AG04450 (cell line): ENCODE measurements at places on chromosomes 3 and 15. TPM values are rescaled to one million over a fixed set of nuclear protein-coding genes. Genes with fewer than 3 reads are reported as not detected.

Gene GOLGA8G
- polyA plus RNA-seq = not detected in 2 replicates

Gene PIK3CB
- 11.5 and 13.8 TPM in 2 replicates for polyA plus RNA-seq

Gene SLC24A5
- polyA plus RNA-seq = 0.05 TPM in 1 of 2 replicates, not detected in the other

Gene MEGF11
- polyA plus RNA-seq = not detected in 2 replicates

Gene SLC2A2
- not detected in 2 replicates for polyA plus RNA-seq
